ENCODE measurements at places on chromosomes 2 and 18.

DNA sequence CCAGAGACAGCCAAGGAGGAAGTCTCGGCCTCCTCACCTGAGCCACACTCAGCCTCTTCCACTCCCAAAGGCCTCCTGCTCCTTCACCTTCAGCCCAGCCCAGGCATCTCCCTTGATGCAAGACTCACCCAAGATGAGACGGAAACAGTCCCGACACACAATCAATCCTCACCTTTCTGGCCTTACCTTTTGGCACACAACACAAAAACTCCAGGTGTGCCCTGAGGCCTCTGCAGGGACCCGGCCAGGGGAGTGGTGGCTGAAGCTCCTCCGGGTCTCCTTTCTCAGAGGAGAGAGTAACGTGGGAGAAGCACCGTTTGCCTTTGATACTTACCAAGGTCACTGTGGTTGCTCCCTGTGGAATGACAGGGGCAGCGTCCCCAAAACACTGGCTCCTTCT is 23.8 kb upstream of the EFHD1 start:
- DNase-seq: no peak

DNA sequence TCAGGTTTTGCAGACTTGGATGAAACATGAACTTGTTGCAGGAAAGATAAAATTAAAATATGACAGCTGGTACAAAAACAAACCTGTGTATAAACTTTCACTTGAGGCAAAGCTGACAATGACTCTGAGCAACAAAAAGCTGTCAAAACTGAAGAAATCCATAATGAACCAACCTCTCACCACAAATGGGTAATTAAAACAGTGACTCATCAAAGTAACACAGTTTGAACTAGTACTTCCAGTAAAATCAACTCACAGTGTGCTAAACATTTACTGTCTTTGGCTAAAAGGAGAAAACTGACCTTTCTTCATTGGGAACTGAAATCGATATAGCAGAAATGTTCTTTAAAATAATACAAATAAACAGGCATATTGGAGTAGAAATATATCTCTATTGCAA is 209.7 kb downstream of the WDPCP start:
- no peak for DNase-seq

DNA sequence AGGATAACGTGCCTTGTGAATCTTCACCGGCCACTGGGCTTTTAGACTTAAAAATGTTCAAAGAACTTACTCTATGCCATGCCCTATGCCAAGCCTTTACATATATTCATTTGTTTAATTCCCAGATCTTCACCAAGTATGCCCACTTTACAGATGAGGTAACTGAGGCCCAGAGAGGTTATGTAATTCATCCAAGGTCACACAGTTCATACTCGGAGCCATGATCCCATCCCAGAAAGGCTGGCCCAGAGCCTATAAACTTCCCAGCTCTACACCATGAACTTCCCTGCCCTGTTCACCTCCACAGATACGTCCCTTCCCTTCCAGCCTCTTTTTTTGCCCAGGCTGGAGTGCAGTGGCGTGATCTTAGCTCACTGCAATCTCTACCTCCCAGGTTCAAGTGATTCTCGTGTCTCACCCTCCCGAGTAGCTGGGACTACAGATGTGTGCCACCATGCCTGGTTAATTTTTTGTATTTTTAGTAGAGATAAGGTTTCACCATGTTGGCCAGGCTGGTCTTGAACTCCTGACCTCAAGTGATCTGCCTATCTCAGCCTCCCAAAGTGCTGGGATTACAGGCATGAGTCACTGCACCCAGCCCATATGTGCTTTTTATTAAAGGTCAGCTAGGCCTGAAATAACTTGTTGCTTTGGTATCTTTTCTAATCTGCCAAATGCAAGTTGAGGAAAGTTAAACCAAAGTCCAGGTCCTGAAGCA is 44.1 kb downstream of the MTHFD2 start:
- DNase-seq: no peak

GRCh38 chr2:202034249-202035088 is 814 bp downstream of the FZD7 start:
- DNase-seq: peak; percentile 38

DNA sequence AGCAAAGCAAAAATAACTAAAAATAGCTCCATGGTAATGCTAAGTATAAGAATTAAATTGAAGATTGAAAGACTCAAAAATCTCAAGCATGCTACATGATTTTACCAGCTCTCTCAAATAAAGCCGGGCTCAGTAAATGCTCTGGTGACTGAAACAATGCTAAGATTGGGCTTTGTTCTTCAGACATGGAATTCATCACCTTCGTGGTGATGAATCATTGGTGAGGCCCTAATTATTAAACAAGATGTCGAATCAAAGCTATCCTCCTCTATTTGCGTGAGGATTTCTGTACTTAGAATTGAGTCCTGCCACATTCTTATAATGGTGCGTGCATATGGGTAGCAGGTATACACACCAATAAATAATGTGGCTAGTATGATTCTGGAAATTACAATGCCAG is 58.8 kb upstream of the LRRTM1 start:
- DNase-seq: no peak

GRCh38 chr2:209387389-209387788 is 36.5 kb upstream of the MAP2 start:
- DNase-seq: no peak

DNA sequence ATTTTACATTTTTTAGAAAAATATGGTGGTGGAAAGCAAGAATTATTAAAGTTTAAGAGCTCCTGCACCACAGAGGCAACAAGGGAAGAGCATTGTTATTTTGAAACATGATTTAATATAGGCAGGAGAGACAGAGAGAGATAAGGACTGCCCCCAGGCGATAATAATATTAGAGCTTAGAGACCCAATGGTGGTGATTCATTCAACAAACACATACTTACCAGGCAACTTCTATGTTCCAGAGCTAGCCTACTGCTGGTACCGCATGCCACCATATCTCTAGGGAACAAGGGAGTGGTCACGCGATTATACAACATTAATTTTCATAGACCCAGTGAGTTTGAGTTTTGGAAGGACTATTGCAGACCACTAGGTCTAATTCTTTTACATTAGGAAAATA is 327.8 kb upstream of the SOX11 start:
- DNase-seq: no peak

GRCh38 chr2:222878877-222879603 is 18.2 kb downstream of the ACSL3 start:
- no peak for DNase-seq

DNA sequence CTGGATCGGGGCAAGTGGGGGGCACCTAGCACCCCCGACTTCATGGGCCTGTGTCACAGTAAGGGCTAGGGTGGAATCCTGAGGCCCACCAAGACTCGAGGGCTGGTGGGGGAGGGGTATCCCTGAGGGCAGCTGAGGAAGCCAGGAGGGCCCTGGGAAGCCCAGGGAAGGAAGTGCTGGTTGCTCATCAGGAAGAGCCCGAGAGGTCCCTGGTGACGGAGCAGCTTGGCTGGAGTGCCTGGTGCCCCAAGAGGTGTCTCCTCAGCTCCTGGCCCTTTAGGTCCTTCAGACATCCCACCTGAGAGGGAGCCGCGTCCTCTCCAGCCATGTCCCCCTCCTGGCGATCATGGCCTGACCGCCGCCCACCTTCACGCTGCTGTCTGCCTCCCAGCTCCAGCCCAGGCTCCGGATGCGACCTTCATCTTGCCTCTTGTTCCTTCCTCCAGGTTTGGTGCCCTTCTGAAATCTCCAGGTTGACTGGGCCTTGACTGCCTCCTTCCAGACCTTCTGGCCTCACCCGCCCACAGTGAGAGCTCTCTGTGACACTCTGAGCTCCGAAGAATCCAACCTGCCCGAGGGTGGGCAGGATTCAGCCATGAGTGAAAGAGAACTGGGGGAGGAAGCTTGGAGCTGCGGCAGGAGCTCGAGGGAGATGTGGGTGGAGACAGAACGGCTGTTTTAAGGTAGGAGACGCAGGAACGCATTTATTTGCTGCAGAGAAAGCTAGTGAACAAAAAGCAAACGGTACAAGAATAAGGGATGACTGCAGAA is 42.7 kb upstream of the SEMA4C start:
- no peak for DNase-seq

GRCh38 chr18:52577795-52578194 is 237.8 kb downstream of the DCC start:
- DNase-seq: no peak

- no peak for DNase-seq
These were observed 17.1 kb upstream of the OSBPL6 start for GRCh38 chr2:178177066-178177679.

DNA sequence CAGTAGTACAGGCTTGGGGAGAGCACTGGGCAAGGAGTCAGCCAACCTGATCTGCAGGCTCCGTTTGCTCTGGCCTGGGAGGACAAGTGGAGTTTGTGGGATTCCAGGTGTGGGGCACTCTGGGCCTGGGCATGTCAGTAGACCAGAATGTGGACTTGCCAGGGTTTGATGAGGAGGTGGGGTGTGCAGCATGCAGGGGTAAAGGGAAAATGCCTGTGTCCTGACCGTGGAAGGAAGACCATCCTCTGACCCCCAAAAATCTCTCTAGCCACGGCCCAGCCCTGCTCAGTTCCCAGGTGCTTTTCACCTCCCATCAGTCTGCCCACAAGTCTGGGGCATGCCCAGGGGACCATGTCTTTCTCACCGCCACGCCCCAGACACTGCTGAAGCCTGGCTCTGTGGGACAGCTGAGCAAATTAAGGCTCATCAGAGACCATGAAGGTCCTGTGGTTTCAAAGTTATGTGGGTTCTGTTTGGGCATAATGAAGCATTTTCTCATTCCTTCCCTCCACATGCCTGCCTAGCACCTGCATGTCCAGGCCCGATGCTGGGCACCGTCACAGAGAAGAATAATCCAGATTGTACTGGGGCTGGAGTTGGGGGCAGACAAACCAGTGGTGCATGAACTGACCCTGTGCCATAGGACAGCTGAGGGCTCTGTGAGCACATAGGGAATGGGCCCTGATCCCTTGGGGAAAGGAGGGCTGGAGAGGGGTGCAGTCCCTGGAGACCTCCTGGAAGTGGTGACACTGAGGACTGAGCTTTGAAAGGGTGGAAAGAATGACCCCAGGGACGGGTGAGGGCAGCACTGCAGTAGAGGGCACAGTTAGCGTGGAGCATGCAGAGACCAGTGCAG is 6.5 kb upstream of the KCNF1 start:
- DNase-seq: no peak

GRCh38 chr2:76564734-76565133 is 854.0 kb upstream of the GCFC2 start:
- no peak for DNase-seq

GRCh38 chr2:238431-238830 is 25.4 kb downstream of the SH3YL1 start:
- DNase-seq: no peak

- DNase-seq: no peak
These were observed 50.5 kb downstream of the MRPL33 start for GRCh38 chr2:27822049-27822448.

DNA sequence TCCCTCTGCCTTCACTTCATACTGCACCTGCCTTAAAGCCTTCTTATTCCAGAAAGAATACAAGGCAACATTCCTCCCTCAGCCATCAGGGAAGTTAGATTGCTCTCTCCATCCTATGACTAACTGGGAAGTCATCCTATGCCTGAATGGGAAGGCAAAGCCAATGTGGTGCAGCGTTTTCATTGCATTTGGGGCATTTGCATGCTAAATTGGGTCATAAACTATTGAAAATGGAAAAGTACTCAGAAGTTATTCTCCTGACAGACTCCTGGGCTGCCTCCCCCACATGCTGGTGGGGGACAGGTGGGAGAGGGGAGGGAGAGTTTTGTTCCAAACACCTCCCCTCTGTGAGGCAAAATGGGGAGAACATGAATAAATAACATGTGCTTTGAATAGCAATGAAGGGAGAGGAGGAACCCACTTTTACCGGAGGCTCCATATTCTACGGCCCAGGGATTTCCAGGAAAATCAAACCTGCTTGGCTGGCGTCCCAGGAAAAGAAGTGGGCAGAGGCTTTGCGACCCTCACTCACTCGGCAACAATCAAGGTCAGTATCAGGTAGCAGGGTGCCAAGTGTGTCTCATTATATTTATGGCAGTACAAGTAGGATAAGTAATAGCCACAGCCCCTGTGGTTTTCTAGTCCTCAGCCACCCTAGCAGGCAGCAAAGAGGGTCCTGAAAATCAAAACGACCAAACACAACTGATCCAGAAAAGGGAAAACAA is 84.1 kb downstream of the BOD1L2 start:
- no peak for DNase-seq

GRCh38 chr2:194135463-194135862 is 1521.6 kb upstream of the SLC39A10 start:
- DNase-seq: no peak

- no peak for DNase-seq
These were observed 1310.5 kb upstream of the NRXN1 start for GRCh38 chr2:52342458-52342857.

GRCh38 chr2:165634855-165635254 is 159.2 kb downstream of the GALNT3 start:
- no peak for DNase-seq

GRCh38 chr2:18455236-18455862 is 105.1 kb downstream of the RDH14 start:
- peak; percentile 11 for DNase-seq

DNA sequence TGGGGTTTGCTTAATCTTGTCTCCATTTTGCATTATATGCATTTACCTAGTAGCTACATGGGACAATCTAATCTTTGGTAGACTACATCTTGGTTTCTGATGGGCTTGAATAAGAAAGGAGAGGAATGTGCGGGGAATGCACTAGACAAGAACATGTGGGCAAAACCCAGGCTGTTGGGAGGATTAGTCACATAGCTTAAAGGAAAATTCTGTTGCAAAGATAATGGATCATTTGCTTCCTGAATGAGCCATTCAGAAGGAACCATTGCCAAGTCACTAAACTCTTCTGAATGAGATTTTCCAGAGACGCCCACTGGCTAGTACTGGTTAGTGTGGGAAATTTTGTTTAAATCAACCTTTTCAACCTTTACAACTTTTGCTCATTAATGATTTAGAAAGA is 84.8 kb downstream of the OSBPL6 start:
- peak; percentile 76 for DNase-seq

DNA sequence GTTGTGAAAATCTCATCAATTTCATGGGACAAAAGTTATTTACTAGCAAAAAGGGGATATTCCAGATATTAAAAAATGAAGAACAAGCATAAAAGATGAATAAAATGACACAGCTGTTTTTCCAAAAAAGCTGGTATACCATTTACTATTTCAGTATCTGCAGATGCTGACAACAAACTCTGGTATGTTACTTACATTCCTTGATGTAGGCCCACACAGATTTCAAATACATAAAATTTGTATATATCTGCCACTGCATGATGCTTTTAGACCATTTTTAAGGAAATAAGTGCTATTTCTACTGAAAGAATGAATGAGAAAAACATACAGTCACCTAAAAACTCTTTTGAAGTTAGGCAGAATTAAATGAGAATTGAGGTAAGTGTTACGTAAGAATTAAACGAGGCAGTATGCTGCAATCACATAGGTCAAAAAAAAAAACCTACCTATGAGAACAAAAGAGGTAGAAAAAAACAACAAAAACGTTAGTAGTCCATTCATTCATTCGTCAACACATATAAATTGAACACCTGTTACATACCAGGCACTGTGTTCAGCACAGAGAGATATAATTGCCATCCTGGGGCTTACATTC is 32.5 kb downstream of the ARL5A start:
- no peak for DNase-seq

DNA sequence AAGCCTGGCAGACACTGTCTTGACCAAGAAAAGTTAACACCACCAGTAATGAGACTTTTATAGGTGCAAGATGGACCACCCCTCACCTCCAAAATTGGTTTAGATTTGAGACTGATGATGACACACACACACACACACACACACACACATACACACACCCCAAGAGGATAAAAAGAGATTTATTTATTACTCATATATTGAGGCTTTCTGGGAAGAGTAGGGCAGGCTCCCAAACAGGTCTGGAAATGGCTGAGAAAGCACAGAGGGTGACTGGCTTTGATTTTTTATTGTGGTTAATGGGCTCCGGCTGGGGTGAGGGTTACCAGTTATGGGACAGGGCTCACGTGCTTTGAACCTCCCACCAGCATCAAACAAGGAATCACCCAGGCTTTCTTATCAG is 54.2 kb upstream of the ADAM23 start:
- no peak for DNase-seq
